Endothelial cell (in vitro differentiated cells): ENCODE measurements at places on chromosomes 3 and 15. TPM values are rescaled to one million over a fixed set of nuclear protein-coding genes. Genes with fewer than 3 reads are reported as not detected.
A peak's percentile ranks its signal among the peaks of the same experiment; 100 is the strongest.

- no peak for DNase-seq
- no peaks in the 10 kb centered on the region for H3K36me3 ChIP-seq
- H3K4me1 ChIP-seq: no peaks in the 10 kb centered on the region
- no peak overlapping the region for H3K4me3 ChIP-seq
- H3K27me3 ChIP-seq: no peaks in the 10 kb centered on the region
Measured at GRCh38 chr3:157290766-157291165, 130.8 kb upstream of the CCNL1 start.

- H3K27ac ChIP-seq: no peak overlapping the region
- DNase-seq: no peak
- no peaks in the 10 kb centered on the region for H3K36me3 ChIP-seq
- peak overlapping the region; percentile 88 for H3K4me3 ChIP-seq
Measured at GRCh38 chr3:185151964-185152409, 873 bp downstream of the C3orf70 start.

GRCh38 chr3:179147514-179147872 lies 664 bp upstream of the PIK3CA start:
- no peak overlapping the region for H3K27ac ChIP-seq
- H3K4me1 ChIP-seq: peaks cover 31% of the 10 kb centered on the region
- no peak overlapping the region for H3K4me3 ChIP-seq
- DNase-seq: no peak
- H3K36me3 ChIP-seq: peaks cover 4% of the 10 kb centered on the region

DNA sequence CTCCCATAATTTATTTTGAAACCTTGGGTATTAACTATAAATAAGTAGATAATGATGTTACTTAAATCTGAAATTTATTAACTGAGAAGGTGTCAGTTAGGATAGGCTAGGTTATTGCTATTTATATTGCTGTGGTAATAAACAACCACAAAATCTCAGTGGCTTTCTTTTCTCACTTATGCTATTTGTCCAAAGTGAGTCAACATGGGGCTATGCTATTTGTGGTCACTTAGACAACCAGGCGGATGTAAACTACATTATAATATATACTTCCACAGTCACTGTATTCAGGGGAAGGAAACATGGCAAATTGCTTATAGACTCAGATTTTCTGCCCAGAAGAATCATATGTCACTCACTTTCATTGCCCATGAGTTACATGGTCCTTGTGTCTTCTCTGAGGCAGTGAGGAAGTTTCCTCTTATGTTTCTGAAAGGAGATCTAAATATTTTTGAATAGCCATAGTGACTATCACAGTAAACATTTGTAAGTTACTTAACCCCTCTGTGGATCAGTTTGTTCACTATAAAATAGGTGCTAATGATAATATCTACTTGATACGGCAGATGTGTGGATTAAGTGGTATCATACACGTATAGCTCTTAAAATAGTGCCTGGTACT lies 19.8 kb downstream of the HMG20A start:
- no peaks in the 10 kb centered on the region for H3K36me3 ChIP-seq
- DNase-seq: no peak
- H3K27me3 ChIP-seq: no peaks in the 10 kb centered on the region

- H3K4me3 ChIP-seq: no peak overlapping the region
- H3K4me1 ChIP-seq: peaks cover 10% of the 10 kb centered on the region
- H3K27ac ChIP-seq: no peak overlapping the region
Measured at GRCh38 chr3:154795582-154795981, 284.5 kb upstream of the MME start.

PLA2G4E gene
- total RNA-seq: not detected

TRNT1 gene
- total RNA-seq: 12.1 TPM

GORASP1 gene
- total RNA-seq: 130 TPM
